NCI-H187 treated with DMSO at 0.1 percent for 48 hours (cell line): ENCODE measurements at places on chromosomes 6 and 20.

DNA sequence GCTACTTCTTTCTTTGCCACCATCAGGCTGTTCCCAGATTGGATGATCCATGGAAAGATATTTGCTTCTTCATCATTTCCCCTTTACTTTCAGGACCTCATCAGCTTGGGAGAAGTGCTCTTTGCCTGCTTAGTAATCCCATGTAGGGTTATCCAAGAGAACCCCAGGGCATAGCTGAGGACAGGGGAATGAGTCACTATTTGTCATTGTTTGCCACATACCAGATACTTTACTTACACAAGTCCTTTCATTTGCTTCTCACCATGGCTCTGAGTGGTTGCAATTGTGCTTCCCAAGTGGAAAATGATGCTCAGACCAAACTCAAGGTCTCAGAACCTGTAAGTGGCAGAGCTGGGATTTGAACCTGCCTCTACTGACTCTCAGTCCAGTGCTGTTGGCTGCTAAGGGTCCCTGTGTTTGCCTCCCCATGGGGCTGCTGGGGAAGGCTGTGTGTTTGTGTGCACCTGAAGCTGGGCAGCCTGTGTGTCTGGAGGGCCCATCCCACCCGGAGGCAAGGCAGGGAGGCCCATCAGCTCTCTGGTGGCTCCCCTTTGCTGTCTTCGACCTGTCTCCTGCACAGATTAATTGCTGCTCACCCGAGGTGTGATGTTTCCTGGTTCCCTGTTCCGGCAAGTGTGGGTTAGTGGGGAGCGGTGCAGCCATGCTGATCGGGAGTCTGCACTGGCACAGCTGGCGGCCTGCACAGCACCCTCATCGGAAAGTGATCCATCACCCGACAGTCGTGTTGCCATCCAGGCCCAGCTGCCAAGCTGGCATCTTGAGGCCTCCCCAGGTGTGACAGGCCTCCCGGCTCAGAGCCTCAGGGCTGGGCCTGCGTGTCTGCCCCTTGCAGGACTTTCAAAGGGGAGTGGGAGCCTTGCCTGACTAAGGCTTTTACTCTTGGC lies 228.8 kb downstream of the DHX35 start:
- no peak for DNase-seq

DNA sequence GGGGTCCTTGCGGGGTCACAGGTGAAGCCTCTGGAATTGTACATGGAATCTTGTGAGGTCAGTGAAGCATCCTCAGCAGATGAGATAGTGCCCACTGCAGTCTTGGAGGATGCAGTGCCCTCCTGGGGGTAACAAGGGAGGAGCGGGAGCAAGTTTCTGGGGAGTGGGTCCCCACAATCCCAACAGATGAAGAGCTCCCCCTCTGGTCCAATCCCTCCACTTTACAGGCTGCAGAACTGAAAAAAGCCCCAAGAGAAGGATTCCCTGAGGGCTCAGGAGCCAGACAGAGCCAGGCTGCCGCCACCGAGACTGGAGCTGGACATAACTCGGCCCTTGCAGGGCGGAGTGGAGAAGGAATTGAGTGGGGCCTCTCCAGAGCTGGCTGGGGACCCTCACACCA lies 52.4 kb downstream of the TTI1 start:
- no peak for DNase-seq

DNA sequence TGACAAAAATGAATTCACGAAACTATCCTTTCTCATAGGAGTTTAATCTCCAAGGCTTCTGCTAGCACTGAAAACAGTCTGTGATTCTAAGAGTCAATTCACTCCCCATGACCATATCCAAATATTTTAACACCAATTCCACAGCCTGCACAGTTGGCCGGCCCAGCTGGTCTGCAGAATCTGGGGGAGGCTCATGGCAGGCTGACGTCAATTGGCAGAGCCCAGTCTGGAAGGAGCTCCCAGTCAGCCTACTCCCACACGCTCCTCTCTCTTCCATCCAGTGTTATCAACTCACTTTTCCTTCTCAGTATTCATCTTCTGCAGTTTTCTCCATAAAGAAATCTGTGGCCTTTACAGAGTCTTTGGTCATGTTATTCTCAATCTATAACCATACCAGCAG lies 111.0 kb downstream of the TBXT start:
- no peak for DNase-seq

GRCh38 chr6:51814418-51814817 lies 273.0 kb downstream of the PKHD1 start:
- no peak for DNase-seq

GRCh38 chr6:27970444-27970843 lies 13.4 kb downstream of the OR2B6 start:
- no peak for DNase-seq

GRCh38 chr6:37702314-37702713 lies 4.6 kb upstream of the MDGA1 start:
- no peak for DNase-seq

DNA sequence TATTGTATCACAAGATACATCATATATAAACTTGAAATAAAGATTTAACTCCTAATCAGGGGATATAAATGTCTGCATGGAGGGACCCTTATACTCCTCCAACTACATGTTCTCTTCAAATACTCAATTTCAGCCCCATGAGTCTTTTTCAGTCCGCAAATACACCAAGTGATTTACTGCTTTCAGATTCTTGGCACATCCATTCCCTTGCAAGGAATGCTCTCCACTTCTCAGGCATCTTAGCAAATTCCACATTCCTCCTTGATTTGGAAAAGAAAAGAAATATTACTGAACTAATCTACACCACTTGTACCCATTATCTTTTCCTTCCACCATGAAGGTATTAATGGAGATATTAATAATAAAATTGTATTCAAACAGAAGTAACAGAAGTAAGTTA lies 999.4 kb upstream of the GJE1 start:
- DNase-seq = no peak

DNA sequence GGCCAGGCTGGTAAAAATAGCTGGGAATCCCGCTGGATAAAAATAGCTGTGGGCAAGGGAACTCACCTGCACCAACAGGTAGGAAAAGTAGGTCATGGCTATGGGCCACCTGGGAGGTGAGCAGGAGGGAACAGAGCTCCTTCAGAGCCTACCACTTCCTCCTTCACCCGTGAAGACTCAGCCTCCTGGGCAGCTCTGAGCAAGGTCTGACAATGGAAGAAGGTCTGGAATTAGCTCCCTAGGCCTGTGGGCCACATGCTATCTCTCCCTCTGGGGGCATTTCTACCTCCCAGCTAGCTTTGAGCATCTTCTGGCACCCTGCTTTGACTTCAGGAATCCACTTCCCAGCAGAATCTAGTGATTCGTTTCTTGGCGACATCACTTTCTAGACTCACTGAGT lies 153.9 kb downstream of the MRPL14 start:
- DNase-seq = no peak

DNA sequence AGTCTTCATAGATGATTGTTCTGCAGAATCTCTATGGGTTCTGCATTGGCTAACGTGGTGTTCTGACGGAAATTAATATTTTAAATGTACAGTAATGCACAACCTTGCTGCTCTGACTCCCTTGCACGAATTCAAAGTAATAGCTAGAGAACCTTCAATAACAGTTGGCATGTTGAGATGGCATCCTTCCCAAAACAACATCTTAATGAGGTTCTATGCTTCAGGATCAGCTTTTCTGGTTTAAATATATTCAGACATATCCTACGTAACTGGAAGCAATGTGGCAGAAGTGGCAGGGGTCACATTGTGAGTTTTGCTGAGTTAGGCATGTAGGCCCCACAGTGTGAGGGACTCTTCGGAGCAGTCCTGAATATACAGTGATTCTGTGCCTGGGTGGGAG lies 25.7 kb downstream of the DSE start:
- no peak for DNase-seq

- no peak for DNase-seq
Observed at GRCh38 chr6:53309901-53310300, 38.8 kb downstream of the ELOVL5 start.

DNA sequence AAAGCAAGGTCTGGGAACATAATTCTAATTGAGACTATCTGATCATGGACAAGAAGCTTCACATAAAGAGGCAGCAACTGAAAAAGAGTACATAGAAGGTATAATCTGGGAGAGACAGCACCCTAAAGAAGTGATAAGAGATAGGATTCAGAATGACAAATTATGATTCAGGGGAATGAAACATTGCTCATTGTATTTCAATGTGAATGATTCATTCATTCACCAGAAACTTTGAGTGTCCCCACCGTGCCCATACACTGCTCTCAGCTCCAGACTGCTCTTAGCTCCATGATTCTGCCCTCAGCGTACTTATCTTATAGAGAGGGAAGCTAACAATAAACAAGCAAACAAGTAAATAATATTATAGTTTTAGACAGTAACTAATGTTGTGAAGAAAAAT lies 329.3 kb upstream of the IRAK1BP1 start:
- no peak for DNase-seq
